ENCODE measurements at places on chromosomes 1 and 21.

DNA sequence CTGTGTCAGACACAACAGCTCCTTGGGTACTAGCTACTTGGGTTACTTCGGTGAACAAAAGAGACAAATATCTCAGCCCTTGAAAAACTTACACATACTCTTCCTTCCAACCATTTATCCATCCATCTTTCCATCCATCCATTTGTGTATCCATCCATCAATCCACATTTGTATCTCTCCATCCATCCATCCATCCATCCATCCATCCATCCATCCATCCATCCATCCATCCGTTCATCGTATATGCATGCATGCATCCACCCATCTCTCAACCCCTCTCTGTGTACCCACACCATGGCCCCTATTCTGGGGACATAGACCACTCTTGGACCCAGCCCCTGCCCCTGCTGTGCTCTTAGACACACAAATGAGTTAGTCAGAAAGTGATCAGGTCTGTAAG is 40.2 kb downstream of the FAAH start:
- no peak for DNase-seq

GRCh38 chr21:17889171-17889570 is 70.0 kb upstream of the C21orf91 start:
- no peak for DNase-seq

DNA sequence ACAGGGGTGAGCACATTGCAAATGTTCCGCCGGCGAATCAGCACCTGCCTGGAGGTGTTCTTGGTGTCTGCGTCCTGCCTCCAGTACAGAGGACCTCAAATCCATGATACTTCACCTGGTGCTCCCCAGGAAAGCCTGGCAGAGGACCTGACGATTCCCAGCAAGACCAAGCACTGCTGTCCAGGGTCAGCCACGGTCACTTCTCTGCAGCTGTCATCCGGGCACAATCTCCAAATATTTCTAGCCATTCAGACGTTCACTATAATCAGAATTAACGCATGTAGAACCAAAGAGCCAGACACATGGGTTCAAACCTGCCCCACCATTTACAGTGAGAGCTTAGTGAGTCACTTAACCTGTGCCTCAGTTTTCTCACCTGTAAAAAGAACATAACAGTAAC is 74.5 kb downstream of the CLIC6 start:
- DNase-seq, result no peak

- no peak for DNase-seq
These were observed 1450.1 kb downstream of the KCNT2 start for GRCh38 chr1:195158091-195158490.

- peak; percentile 32 for DNase-seq
These were observed 458 bp upstream of the ALPL start for GRCh38 chr1:21508580-21509350.

DNA sequence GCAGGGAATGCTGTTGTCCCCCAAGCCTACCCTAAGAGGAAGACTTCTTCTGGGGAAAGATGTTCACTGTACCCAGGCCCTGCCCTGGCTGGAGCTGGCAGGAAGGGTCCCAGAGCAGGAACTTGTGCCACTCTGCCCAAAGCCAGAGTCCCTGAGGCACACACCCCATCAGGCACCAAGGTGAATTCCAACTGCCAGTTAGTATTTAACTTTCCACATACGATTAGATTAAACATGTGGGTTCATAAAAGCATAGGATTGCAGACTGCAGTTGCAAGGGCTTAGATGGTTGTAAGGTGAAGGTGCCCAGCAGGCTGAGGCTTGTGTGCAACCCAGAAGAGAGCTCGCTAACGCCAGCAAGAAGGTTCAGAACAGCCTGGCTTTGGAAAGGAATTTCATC is at the start of gene KCNE2:
Gene KCNE2, plus strand, starts transcription at position 274 of the 400 bp plus-strand sequence. CDS start 6,473 bp downstream, outside the sequence.
- no peak for DNase-seq

Measured in brain (organoid and tissue), 16 donors.